ENCODE measurements at places on chromosomes 1 and 21. TPM values are rescaled to one million over a fixed set of nuclear protein-coding genes. Genes with fewer than 3 reads are reported as not detected.

The BCAN gene
- total RNA-seq: not detected

DNA sequence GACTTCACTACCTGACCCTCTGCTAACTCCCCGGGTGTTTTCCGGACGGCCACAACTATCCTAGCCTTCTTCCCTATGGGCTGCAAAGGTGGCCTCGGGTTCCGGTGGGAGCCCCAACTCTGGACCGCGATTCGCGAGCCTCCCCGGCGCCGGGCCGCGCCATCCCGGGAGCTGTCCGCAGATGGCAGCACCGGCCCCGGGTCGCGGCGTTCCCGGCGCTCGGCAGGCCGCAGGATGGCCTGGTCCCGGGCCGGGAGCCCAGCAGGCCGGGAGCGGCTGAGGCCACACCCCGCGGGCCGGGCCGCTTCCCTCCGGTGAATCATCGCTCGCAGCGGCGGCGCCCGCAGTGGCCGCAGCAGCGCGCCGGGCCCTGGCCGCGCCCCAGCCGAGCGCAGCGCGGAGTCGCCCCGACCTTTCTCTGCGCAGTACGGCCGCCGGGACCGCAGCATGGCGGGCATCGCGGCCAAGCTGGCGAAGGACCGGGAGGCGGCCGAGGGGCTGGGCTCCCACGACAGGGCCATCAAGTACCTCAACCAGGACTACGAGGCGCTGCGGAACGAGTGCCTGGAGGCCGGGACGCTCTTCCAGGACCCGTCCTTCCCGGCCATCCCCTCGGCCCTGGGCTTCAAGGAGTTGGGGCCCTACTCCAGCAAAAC, at the start of gene CAPN2:
Gene CAPN2 (plus strand): TSS at position 346 of the 656 bp plus-strand sequence. CDS start 102 bp downstream, at position 448.
- H3K4me3 ChIP-seq: peak within 1 kb of the TSS; percentile 85
- H3K36me3 ChIP-seq: peaks cover 35% of the 10 kb centered on the region
- H3K27me3 ChIP-seq: peaks cover 6% of the 10 kb centered on the region
- peak within 1 kb of the TSS; percentile 95 for H3K27ac ChIP-seq

DNA sequence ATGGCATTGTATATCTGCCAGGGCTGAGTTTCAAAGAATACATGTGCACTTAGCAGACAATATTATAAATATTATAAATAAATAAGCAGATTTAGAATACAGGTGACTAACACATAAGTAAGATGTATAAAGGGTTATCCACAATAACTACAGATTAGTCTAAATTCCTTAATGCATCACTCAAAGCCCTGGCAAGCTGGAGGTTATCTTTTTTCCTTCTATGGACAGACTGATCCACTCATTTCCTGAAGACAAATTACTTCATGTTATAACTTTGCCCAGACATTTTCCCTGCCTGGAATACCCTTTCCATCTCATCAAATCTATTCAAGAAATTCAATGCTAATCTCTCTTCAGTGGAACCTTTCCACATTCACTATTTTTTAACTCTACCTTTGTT, 38.8 kb downstream of the LUZP1 start:
- H3K27ac ChIP-seq: no peak overlapping the region
- peaks cover 2% of the 10 kb centered on the region for H3K36me3 ChIP-seq
- DNase-seq: no peak
- H3K27me3 ChIP-seq: no peaks in the 10 kb centered on the region
- peaks cover 17% of the 10 kb centered on the region for H3K4me1 ChIP-seq

The WNT3A gene
- not detected for total RNA-seq

DNA sequence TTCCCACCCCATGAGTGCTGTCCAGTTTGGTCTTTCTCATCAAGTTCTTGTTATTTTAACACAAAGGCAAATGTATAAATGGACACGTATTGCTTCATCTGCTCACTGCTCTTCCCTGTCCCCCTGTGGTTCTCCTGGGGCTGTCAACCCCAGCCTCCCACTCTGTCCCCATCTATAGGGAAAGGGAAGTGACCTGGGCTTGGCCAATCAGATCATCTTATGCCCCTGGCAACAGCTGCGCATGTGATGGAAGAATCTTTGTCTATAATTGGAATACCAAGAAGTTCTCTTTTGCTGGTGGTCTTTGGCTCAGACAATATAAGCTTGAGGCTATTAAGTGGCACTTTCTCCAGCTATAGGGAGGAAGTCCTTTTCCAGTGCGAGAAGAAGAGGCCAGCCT, 4.7 kb upstream of the CCSAP start:
- DNase-seq: no peak
- no peak overlapping the region for H3K27ac ChIP-seq
- peaks cover 3% of the 10 kb centered on the region for H3K36me3 ChIP-seq

GRCh38 chr21:34271189-34271851, 92.5 kb upstream of the KCNE2 start:
- H3K27ac ChIP-seq: no peak overlapping the region
- H3K4me3 ChIP-seq: no peak overlapping the region

DNA sequence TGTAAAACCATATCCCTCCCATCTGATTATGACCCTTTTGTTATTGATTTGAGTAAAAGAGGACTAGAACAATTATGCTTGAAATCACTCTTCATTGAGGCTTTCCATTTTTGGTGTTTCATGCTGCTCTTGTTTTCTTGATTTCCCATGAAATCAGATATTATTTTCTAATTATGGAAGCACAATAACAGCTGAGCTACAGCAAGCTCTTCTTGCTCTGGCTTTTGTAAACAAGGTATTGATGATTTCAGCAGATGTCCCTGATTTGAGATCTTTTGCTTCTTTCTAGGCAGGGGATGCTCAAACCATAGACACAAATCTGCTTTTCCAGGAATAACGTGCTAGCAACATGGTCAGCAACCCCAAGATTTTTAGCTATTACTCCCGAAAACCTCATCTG, 607.8 kb downstream of the NCAM2 start:
- H3K4me1 ChIP-seq: no peaks in the 10 kb centered on the region
- H3K27ac ChIP-seq: no peak overlapping the region
- H3K4me3 ChIP-seq: no peak overlapping the region
- H3K27me3 ChIP-seq: no peaks in the 10 kb centered on the region

- H3K27ac ChIP-seq: no peak overlapping the region
- no peaks in the 10 kb centered on the region for H3K4me1 ChIP-seq
- no peak overlapping the region for H3K4me3 ChIP-seq
- peaks cover 14% of the 10 kb centered on the region for H3K27me3 ChIP-seq
- peak; percentile 36 for DNase-seq
These were observed 257.2 kb downstream of the MRPL39 start for GRCh38 chr21:25350056-25350455.

DNA sequence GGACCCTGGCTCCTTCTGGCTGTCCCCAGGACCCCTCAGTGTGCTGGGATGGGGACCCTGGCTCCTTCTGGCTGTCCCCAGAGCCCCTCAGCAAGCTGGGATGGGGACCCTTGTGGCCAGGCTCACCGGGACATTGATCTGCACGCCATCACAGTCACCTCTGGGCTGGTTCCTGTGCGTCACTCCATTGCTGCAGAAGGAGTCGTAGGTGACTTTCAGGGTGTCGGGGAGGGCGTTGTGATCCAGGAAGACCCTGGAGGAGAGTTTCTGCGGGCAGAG, 19.7 kb upstream of the PTTG1IP start:
- peak overlapping the region; percentile 36 for H3K27ac ChIP-seq
- H3K4me1 ChIP-seq: peaks cover 15% of the 10 kb centered on the region
- H3K27me3 ChIP-seq: no peaks in the 10 kb centered on the region
- peaks cover 56% of the 10 kb centered on the region for H3K36me3 ChIP-seq
- no peak overlapping the region for H3K4me3 ChIP-seq

DNA sequence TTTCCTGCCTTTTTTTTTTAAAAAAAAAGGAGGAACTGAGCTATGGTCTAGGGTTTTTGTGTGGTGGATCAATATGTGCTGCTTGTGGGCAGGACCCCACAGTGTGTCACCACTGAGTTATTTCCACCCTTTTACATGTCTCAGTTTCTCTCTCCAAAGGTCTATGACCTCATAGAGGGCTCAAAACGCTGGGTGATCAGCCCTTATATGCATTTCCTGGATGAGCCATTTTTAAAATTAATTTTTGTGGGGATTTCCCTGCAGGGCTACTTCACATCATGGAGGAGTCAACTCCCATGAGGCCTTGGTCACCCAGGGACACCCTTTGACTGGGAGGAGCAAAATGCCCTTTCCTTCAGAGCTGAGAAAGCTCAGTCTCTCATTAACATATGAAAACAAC, 20.7 kb upstream of the HAO2 start:
- H3K36me3 ChIP-seq: no peaks in the 10 kb centered on the region
- no peak for DNase-seq
- H3K27ac ChIP-seq: no peak overlapping the region
- H3K4me1 ChIP-seq: peaks cover 1% of the 10 kb centered on the region
- no peaks in the 10 kb centered on the region for H3K27me3 ChIP-seq

GRCh38 chr1:157307491-157307890, 169.3 kb upstream of the ETV3 start:
- no peaks in the 10 kb centered on the region for H3K36me3 ChIP-seq
- no peak overlapping the region for H3K4me3 ChIP-seq
- H3K27ac ChIP-seq: no peak overlapping the region
- no peaks in the 10 kb centered on the region for H3K4me1 ChIP-seq
- peaks cover 21% of the 10 kb centered on the region for H3K27me3 ChIP-seq

The ETS2 gene
- 11.4 TPM for total RNA-seq

DNA sequence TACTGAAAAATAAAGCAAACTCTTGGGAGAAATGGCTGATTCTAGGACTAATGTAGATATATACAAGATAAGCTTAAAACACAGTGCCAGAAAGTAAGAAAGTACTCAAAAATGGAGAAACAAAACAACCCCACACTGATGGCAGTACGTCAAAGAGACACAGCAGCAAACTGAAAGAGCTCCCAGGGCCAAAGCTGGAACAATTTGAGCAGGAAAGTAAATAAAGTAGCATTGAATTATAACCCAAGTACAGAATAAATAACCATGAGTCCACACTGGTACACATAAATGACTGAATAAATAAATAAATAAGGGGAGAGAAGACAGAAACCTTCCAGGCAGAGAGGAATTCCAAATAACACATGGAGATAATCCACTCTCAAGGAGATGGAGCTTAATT, 120.9 kb downstream of the GLUL start:
- no peak for DNase-seq
- H3K4me3 ChIP-seq: no peak overlapping the region
- H3K27ac ChIP-seq: no peak overlapping the region
- H3K27me3 ChIP-seq: no peaks in the 10 kb centered on the region

GRCh38 chr1:98119796-98120195, 199.0 kb upstream of the DPYD start:
- no peak for DNase-seq
- no peak overlapping the region for H3K27ac ChIP-seq
- H3K4me3 ChIP-seq: no peak overlapping the region
- no peaks in the 10 kb centered on the region for H3K27me3 ChIP-seq
- no peaks in the 10 kb centered on the region for H3K4me1 ChIP-seq

- no peak overlapping the region for H3K4me3 ChIP-seq
- DNase-seq: no peak
- H3K27ac ChIP-seq: peak overlapping the region; percentile 7
- peaks cover 7% of the 10 kb centered on the region for H3K27me3 ChIP-seq
- peaks cover 62% of the 10 kb centered on the region for H3K4me1 ChIP-seq
These were observed 4.3 kb upstream of the KIF14 start for GRCh38 chr1:200624679-200625335.

- DNase-seq: no peak
- H3K27ac ChIP-seq: no peak overlapping the region
- H3K27me3 ChIP-seq: no peaks in the 10 kb centered on the region
- H3K4me3 ChIP-seq: no peak overlapping the region
- H3K4me1 ChIP-seq: peaks cover 28% of the 10 kb centered on the region
These were observed 101.8 kb downstream of the CD247 start for GRCh38 chr1:167416506-167416905.

DNA sequence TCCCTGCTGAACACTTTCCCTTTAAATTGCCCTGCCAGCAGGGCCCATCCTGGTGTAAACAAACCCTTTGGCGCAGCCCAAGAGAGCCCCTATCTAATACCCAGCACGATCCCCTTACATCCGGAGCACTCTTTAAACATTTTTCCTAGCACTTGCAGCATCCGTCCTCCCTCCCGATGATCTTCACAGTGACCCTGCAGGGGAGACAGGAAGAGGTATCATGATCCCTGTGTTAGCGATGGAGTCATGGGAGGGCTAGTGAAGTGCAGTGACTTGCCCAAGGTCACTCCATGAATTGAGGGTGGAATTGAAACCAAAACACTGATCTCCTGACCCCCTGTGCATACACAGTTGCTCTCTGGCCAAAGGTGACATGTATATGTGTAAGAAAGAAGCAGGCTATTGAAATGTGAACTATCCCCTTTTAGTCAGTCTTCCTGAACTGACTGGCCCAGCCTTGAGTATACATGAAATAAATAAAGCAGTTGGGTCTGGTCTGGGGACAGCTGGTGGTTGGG, 9.8 kb upstream of the KCNQ4 start:
- peaks cover 57% of the 10 kb centered on the region for H3K36me3 ChIP-seq
- H3K4me3 ChIP-seq: no peak overlapping the region
- no peaks in the 10 kb centered on the region for H3K27me3 ChIP-seq
- DNase-seq: no peak
- H3K4me1 ChIP-seq: peaks cover 16% of the 10 kb centered on the region

GRCh38 chr1:244636488-244637259, 16.3 kb upstream of the DESI2 start:
- H3K4me3 ChIP-seq: no peak overlapping the region
- H3K27ac ChIP-seq: no peak overlapping the region
- no peaks in the 10 kb centered on the region for H3K36me3 ChIP-seq
- peaks cover 15% of the 10 kb centered on the region for H3K27me3 ChIP-seq
- peaks cover 6% of the 10 kb centered on the region for H3K4me1 ChIP-seq

DNA sequence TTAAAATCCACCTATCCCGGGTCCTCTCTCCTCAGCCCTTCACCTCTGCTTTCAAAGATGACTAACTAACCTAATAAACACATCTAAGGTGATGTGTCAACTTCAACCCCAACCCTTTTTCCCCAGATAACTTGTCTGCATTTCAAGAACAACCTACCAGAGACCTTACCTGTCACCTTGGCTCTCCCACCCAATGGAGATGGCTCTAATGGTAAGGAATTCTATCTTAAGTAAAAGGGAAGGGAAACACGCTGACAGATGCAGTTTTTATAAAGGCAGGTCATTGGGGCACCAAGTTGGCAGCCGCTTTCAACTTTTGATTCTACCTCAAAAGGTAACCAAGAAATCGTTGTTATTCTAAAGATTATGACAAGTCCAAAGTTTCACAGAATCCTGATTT, 37.6 kb downstream of the MRPL39 start:
- H3K4me3 ChIP-seq: peak overlapping the region; percentile 26
- peaks cover 55% of the 10 kb centered on the region for H3K36me3 ChIP-seq
- no peaks in the 10 kb centered on the region for H3K27me3 ChIP-seq
- peaks cover 82% of the 10 kb centered on the region for H3K4me1 ChIP-seq

GRCh38 chr1:157880621-157881020, 39.0 kb upstream of the CD5L start:
- H3K36me3 ChIP-seq: no peaks in the 10 kb centered on the region
- H3K4me3 ChIP-seq: no peak overlapping the region
- no peak overlapping the region for H3K27ac ChIP-seq
- DNase-seq: no peak

DNA sequence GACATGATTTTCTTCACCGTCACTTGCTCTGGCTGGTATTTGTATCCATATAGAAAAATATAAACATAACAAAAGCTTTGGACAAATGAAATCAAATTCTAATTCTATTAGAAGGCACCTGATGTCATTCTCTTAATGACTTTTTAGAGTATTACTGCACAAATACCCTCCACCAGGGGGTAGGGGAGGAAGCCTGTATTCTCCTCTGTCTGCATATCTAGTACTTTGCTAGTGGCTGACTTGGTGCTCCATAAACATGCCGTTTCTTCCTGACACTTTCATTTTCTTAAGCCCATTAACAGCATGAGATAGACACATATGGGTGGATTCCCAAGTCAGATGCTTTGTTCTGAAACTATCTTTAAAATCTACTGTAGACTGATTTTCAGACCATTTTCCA, 20.6 kb upstream of the KCNJ15 start:
- no peaks in the 10 kb centered on the region for H3K27me3 ChIP-seq
- H3K36me3 ChIP-seq: no peaks in the 10 kb centered on the region
- no peaks in the 10 kb centered on the region for H3K4me1 ChIP-seq

The RNU1-3 gene
- total RNA-seq: 1,570 TPM

- H3K4me3 ChIP-seq: no peak overlapping the region
- peak overlapping the region; percentile 70 for H3K27ac ChIP-seq
- peaks cover 61% of the 10 kb centered on the region for H3K36me3 ChIP-seq
These were observed 32.3 kb downstream of the URB1 start for GRCh38 chr21:32360401-32360975.

The CRYAA gene
- total RNA-seq: not detected
